ENCODE measurements at places on chromosomes 5 and 9.

GRCh38 chr9:123359546-123359945 lies 3.5 kb downstream of the CRB2 start:
- DNase-seq, result no peak

DNA sequence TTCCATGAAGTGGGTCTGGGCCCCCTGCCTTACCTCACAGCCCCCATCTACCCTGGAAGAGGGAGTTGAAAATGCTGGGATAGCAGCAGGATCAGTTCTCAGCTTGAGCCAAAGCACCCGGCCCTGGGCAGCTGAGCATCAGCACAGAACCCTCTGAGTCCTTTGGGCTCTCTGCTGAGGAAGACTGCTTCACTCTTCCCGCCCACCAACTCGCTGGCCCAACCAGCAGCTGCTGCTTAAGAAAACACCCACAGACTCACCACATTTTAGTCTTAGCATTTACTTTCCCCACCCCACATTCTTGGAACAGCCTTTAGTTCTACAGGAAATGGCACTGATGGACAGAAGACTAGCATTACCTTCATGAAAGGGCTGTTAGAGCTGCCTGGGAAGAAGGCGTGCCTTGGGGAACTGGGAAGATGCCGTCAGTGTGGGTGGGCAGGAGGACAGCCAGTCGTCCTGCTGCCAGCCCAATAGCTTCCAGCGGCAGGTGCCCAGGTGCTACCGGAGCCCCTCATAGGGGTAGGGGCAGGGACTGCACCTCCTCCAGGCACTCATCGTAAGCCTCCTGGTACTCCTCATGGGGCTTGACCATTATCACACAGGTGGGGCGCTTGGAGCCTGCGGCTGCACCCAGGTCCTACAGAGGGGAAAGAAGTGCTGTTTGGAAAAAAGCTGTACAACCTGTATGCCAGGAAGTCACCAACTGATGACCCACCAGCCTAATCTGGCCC lies 4.3 kb downstream of the NHP2 start:
- no peak for DNase-seq

DNA sequence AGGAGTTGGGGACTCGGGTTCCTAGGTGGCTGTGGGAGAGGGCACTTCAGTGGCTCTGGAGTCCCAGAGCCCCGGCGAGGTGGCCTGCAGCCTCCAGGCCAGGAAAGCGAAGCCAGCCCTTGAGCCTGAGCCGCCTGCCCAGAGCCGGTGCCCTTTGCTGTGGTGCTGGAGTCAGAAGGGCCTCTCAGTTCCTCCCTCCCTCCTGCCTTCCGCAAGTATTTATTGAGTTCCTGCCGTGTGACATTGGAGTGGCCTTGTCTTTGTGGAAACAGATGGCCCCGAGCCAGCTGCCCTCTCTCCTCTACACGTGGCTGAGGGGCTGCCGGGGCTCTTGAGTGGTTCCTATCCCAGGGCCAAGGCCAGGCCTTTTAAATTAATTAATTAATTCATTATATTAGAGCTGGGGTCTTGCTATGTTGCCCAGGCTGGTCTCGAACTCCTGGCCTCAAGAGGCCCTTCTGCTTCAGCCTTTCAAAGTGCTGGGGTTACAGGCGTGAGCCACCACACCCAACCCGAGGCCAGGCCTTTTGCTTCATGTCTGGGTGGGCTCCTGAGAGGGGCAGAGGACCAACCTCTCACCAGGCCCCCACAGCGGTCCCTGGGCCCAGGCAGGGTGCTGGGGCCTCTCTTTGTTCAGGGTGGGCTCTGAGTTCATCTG lies 45.6 kb upstream of the IER5L start:
- no peak for DNase-seq

DNA sequence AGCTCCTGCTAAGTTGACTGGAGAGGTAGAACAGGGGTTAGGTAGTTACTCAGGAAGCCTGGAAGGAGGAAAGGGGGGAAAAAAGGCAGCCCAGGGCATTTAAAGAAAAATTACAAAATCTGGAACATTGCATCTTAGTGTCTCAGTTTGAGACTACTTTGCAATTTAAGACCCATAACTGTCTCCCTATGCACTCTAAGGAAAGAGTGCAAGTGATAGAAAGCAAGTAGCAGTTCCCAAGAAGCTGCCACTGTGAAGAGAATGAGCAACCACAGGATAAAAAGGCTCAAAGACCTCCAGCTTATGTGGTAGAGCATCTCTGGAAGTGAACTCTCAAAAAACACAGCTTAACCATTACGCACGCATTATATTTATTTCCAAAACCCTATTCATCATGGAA lies 141.8 kb downstream of the SLCO4C1 start:
- no peak for DNase-seq

GRCh38 chr9:113928269-113928668 lies 52.2 kb downstream of the ZNF618 start:
- DNase-seq, result no peak

GRCh38 chr5:33205727-33206410 lies 234.9 kb upstream of the TARS1 start:
- DNase-seq, result no peak

GRCh38 chr5:148740079-148740858 lies 85.9 kb upstream of the HTR4 start:
- no peak for DNase-seq

GRCh38 chr5:33894566-33894965 lies 2.8 kb upstream of the ADAMTS12 start:
- DNase-seq, result no peak

- no peak for DNase-seq
Observed at GRCh38 chr5:169583101-169583423, 511 bp upstream of the SPDL1 start.

GRCh38 chr5:52893105-52893504 lies 96.0 kb upstream of the ITGA2 start:
- no peak for DNase-seq

- DNase-seq, result no peak
Observed at GRCh38 chr9:10144355-10144754, 468.4 kb downstream of the PTPRD start.

GRCh38 chr9:114071197-114071795 lies 6.8 kb downstream of the AMBP start:
- peak; percentile 42 for DNase-seq

- DNase-seq, result no peak
Observed at GRCh38 chr5:93343570-93343969, 237.4 kb downstream of the NR2F1-AS1 start.

GRCh38 chr9:25742256-25742655 lies 64.0 kb upstream of the TUSC1 start:
- DNase-seq, result no peak

GRCh38 chr5:110086658-110087388 lies 397.1 kb downstream of the MAN2A1 start:
- DNase-seq, result peak; percentile 82

GRCh38 chr5:111734013-111734412 lies 23.0 kb downstream of the NREP start:
- DNase-seq, result no peak

DNA sequence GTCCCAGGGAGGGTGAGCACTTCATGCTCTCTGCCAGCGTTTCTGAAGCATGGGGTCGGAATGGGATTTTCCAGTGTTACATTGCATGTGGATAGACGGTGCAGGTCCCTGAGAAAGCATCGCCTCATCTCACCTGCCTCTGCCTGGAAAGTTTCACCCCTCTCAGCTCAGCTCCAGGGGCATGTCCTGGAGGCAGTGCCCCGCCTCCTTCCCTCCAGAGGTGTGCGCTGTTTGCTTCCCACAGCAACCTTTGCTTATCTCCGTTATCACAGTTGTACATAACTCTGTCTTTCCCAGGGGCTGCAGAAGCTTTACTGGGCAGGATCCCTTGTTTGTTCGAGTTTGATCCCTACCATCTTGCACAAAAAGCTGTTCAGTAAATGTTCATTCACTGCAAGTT lies 10.7 kb upstream of the CREBRF start:
- no peak for DNase-seq

- no peak for DNase-seq
Observed at GRCh38 chr5:168291342-168291963, at the start of gene WWC1. Gene WWC1 (plus strand): TSS chr5:168291645. CDS start chr5:168292153, 508 bp downstream.

DNA sequence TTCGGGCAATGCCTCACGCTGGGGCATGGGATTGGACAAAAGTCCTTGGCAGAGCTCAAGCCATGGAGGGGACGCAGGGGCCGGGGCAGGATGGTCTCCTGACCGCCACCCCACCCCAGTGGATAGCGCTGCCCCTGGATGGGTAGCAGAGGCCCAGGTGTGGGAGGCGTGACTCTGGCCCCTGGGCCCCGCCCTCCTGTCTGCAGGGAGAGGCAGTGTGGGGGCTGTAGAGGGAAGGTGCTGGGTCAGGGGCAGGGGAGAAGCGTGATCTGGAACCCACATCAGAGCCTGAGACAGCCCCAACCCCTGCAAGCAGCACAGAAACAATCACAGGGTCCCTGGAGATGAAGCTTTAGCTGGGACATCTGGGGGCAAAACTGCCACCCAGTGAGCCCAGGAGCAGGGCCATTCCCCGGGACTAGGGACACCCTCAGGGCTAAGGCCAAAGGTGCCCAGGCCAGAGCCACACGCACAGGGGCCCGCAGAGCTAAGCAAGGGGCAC lies 36.2 kb downstream of the NACC2 start:
- peak; percentile 56 for DNase-seq

DNA sequence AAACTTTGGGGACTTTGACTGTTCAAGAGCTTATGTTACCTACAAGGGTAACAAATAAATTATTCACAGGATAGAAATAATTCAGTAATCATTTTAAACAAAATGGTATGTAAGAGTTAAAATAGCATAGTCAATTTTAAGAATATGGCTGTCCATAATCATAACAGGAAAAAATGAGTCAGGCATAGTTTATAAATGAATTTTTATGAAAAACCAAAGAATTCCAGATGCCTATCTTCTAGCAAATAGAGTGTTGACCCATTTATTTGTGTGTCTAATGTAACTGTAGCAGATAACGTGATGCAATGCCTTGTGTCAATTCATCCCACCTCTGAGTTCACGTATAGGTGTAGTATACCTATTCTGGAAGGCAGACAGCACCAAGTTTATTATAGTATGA lies 169.7 kb upstream of the CDH9 start:
- no peak for DNase-seq

- DNase-seq, result no peak
Observed at GRCh38 chr5:59720063-59720462, 173.5 kb downstream of the PDE4D start.

GRCh38 chr5:33153831-33154230 lies 286.9 kb upstream of the TARS1 start:
- no peak for DNase-seq

All from sigmoid colon (tissue), 7 donors.